ENCODE measurements at places on chromosomes 6 and 20.
A peak's percentile ranks its signal among the peaks of the same experiment; 100 is the strongest.

GRCh38 chr6:38403548-38403947 is 236.2 kb downstream of the BTBD9 start:
- no peak for DNase-seq

DNA sequence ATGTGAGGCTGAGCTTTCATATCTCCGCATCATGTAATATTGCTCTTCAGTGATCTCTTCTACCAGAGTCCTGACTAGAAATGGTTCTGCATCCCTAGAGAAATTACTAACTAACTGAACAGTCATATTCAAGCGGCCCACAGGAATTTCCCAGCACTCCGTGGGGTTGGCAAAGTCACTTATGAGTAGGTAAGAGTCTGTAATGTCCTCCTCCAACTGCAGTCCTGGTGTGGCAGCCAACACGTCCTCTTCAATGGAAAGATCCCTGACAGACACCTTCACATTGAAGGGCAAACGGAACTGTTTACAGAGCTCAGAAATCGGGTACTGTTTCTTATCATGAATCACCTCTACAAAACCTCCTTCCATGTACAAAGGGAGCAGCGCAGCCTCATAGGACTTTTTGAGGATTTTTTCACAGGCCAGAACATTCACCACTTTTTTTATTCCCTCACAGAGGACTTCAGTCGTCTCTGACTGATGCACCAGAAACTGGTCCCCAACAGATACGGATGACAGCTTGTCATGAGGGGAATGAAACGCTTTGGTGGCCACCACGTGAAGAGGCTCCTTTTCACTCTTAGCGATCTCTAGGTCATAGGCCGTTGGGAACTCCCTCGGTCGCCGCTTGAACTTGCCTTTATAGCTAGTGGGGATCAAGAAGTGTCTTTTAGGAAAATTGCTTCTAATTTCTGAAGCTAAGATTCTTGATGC is 87.7 kb downstream of the THEMIS start:
- no peak for DNase-seq

- DNase-seq: no peak
Observed at GRCh38 chr6:24428615-24429014, 25.9 kb downstream of the MRS2 start.

DNA sequence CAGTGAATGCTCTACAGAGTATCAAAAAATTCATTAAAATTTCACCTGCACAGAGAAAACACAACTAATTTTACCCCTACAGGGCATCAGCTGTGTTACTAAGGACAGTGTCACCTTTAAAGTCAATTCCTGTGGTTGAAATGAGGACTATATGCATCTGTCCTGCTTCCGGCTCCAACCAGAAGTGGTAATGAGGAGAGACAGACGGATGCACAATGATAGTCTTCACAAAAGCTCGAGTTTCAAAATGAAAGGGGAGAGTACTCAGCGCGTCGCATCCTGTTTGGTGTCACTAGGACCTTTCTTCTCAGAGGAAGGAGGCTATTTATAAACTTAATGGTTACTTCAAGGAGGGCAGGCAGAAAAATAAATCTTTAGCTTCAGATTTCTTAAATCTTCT is 86.5 kb downstream of the LYRM4 start:
- no peak for DNase-seq

DNA sequence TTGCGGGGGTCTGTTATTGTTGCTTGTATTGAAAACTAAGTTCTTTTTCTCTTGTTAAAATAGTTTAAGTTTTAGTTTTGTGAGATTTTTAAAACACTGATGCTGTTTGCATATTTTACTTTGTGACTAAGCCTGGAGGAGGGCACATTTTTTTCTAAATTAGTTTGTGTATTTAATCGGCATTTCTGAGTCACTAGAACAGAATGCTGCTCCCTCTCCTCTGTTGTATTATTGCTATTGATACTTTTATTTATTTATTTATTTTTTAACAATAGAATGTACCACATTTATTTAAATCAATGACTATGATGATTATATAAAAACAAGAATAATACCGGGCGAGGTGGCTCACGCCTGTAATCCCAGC is 5.1 kb upstream of the FAM50B start:
- no peak for DNase-seq

- DNase-seq: no peak
Observed at GRCh38 chr6:131024565-131024964, 38.5 kb downstream of the EPB41L2 start.

DNA sequence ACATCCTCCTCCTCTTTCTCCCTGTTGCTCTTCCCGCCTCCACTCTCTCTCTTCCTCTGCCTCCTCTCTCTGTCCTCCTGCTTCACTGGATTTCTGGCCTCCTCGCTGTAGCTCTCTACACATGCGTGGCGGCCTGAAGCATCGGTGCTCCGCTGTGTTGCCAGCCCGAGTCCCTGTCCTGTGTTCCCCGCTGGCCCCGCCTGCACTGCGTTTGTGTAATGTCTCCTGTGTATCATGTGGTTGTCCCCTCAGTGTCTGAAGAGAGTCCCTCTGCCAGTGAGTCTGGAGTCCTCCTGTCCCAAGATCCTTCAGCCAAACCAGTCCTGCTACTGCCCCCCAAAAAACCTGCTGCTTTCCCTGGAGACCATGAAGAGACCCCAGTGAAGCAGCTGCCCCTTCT is 143.8 kb downstream of the TBC1D7 start:
- DNase-seq: no peak

- no peak for DNase-seq
Observed at GRCh38 chr6:100463630-100464161, 1.0 kb downstream of the SIM1 start.

DNA sequence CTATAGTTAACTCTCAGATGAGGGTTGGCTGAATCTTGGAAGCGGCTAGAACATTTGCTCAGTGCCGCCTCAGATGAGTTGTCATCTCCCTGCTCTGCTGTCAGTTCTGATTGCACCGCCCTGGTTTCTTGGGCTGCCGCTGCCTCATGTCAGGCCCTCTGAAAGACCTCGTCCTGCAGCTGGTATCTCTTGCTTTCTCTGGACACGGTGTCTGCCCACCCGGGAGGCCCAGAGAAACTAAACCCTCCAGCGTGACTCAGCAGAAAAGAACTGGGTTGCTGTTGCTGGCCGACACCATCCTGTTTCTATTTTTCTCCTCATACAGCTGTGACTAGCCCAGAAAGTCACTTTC is 355.4 kb downstream of the CD83 start:
- DNase-seq: no peak

GRCh38 chr6:1770968-1771723 is 161.4 kb downstream of the FOXC1 start:
- peak; percentile 61 for DNase-seq
